ENCODE measurements at places on chromosomes 4 and X. TPM values are rescaled to one million over a fixed set of nuclear protein-coding genes. Genes with fewer than 3 reads are reported as not detected.

The SMIM10 gene
- 9.3 TPM for total RNA-seq

The GATA1 gene
- total RNA-seq = not detected

The SYP gene
- total RNA-seq = 0.46 TPM

The PRR32 gene
- total RNA-seq = not detected
